ENCODE measurements at places on chromosomes 2 and 18.

- DNase-seq, result no peak
Measured at GRCh38 chr18:43847164-43848091, 570.1 kb upstream of the SYT4 start.

GRCh38 chr2:145066856-145067548, 547.1 kb upstream of the ZEB2 start:
- no peak for DNase-seq

GRCh38 chr2:138490673-138491494, 10.7 kb upstream of the SPOPL start:
- DNase-seq, result no peak

GRCh38 chr18:31819106-31819924, 58.6 kb upstream of the SLC25A52 start:
- DNase-seq, result peak; percentile 4

DNA sequence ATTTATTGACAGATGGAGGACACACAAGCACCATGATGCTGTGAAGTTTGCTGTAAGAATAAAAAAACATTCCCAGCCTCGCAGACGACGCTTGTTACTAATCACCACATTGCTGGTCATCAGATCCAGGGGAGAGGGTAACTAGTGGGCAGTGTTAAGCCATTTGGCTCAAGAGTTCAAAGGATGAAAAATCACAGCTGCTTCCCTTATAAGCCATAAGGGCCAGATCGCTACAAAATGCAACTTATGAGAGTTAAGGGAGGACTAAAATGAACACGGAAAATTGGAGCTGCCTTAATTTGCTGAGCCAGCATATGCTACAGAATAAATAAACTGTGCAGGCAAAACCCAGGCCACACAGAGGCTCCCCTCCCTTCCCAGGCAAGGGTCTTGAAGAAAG, 522.6 kb downstream of the TDRD15 start:
- DNase-seq, result no peak

DNA sequence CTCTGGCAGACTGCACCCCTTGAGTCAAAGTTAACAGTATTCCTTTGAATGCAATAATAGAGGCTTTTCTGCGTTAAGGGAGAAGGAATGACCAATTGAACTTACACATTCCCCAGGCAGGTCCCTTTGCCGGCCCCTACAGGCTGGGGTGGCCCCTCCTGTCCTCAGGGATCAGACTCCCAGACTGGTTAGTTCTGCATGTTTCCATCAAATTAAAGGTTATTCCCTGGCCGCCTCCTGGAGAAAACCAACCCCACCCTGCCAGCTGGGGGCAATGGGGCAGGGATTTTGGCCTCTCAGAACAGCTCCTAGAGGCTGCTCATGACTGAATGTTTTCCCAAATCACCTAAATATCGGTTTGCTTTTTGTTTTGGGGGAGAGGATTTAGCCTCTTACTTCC, 199.6 kb downstream of the MGAT5 start:
- DNase-seq, result no peak

DNA sequence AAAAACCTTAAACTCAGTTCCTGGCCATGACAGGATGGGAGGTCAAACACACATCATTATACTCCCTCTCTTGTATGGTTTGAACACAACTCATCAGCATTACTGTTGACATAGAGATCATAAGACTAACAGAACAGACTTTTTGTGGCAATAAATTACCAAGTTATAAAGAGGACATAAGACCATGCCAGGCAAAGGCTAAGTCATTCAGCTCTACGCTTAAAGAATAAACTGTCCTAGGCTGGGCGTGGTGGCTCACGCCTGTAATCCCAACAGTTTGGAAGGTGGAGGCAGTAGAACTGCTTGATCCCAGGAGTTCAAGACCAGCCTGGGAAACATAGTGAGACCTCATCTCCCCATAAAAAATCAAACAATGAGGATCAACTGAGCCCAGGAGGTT, 16.4 kb downstream of the NLRC4 start:
- DNase-seq, result no peak

- no peak for DNase-seq
Measured at GRCh38 chr2:165697748-165698443, 96.2 kb downstream of the GALNT3 start.

- DNase-seq, result no peak
Measured at GRCh38 chr2:204586444-204587180, 41.3 kb downstream of the PARD3B start.

DNA sequence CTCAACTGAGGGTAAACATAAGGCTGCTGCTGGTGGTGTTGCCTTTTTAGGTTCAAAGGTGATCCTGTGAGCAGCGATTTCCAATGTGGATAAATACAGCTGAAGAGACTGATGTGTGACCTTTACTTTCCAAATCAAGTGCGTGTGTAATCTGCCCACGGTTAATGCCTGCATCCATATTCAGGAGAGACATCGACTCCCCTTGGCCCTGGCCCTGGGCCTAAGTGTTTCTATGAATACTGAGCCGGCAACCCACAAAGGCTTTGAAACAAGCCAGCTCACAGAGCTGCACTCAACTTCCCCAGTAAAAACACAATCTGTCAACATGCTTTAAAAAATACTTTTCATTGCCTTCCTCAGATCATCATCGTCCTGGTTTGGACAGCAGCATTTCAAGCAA, 1026.6 kb downstream of the TMEM182 start:
- DNase-seq, result no peak

GRCh38 chr2:86788881-86789686, 1.6 kb downstream of the CD8A start:
- no peak for DNase-seq

- no peak for DNase-seq
Measured at GRCh38 chr2:73920577-73921545, 5.8 kb upstream of the DGUOK start.

DNA sequence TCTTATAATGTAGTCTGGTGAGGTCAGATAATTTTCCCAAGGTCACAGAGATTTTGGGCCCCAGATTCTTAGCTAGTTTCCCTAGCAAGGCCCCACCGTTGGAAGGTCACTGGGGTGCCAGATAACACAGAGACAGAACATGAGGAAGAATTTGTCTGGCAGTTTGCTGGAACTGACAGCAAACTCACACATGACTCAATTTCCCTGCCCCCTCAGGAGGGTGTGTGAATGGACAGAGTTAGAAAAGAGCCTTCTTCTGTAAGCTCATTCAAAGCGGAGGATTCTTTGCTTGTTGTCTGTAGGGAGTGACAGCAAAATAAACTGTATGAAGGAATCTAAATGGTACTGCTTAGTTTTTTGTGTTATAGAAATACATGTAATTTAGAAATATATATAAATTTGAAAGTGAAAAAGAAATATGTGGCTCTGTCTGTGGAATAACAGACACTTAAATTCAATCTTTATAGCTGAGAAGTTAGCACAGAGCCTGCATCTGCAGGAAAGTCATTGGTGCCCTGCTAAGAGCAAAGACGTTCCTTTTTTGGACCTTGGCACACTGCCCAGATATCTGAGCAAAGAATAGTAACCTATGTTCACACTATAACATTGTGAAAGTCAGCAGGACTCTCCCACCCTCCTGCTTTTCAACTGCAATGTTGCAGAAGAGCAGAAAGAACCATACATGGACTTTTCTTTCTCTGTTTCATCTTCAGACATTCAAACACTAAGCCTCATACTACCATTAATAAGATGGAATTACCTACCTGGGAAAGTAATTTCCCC, 2.1 kb downstream of the MDH1 start:
- no peak for DNase-seq

- no peak for DNase-seq
Measured at GRCh38 chr18:79302120-79302519, 93.6 kb upstream of the NFATC1 start.

- no peak for DNase-seq
Measured at GRCh38 chr2:35114765-35115164, 1240.8 kb upstream of the CRIM1 start.

DNA sequence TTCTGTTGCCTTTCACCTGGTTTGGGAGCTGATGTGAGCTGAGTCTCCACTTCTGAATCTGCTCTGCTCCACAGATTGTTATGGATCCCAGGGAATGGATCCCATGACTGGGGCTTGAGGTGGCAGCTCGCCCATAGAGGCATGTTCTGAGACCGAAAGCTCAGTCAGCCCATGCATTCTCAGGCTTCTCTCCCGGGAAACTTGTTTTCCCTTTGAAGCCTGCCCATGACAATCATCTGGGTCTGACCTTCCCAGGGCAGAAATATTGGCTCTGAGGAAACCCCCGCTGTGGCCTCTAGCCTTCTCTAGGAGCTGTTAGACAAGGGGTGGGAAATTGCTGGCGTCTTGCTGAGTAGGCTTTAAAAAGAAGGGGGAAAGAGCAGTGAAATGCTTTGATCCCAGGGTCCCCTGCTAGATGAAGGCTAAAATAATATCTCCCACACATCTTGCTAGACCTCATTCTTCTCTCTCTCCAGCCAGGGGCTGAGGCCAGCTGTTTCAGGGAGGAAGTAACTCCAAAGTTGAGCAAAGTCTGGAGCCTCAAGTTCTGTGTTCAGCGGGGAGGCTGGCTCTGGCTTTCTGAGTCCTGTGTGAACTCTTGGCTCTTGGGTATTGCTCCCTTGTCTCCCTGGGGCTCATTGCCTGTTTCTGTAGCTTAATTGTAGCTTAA, 2.0 kb downstream of the VAMP8 start:
- DNase-seq, result no peak

- DNase-seq, result no peak
Measured at GRCh38 chr2:132403146-132403545, 13.5 kb upstream of the GPR39 start.

GRCh38 chr18:44258576-44258975, 422.1 kb upstream of the SETBP1 start:
- no peak for DNase-seq

DNA sequence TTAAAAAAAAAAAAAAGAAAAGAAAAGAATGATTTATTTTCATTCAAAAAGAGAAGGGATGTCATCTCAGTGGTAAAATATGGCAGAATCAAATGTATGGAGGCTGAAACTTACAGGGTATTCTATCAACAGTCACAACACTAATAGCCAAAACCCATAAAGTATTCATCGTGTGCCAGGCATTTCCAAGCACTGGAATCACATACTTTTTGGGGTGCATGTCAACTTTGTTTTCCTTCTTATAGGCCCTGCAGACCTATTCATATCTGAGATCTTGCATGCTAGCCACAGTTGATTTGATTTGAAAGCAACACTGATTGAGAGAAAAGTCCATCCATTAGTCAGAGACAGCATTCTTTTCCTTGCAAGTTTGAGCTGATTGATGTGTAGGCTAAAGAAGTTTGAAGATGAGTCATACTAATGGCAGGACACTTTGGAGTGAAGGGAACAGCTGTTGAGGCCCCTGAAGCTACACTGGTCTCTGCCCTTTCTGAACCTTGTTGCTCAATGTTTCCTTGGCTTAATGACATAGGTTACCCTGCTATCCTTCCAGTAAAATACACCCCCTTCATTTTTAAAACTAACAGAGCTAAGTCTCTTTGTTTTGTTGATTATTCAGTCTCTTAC, 22.0 kb downstream of the KATNAL2 start:
- peak; percentile 46 for DNase-seq

DNA sequence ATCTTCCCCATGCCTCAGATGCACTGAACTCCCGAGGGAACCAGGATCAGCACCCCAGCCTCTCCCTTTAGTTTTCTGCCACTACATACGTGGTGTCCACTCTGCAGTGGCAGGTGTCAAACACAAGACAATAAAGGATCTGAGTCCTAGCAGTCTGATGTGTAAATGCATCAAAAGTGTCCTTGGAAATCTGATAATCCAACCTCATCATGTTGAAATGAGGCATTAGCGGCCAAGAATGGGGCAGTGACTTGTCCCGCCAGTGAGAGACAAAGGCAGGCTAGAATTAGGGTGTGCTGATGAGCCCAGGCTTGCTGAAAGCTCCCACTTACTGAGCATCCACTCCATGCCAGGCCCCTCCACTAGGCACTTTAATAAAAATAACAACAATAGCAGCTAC, 52.9 kb downstream of the EN1 start:
- no peak for DNase-seq

DNA sequence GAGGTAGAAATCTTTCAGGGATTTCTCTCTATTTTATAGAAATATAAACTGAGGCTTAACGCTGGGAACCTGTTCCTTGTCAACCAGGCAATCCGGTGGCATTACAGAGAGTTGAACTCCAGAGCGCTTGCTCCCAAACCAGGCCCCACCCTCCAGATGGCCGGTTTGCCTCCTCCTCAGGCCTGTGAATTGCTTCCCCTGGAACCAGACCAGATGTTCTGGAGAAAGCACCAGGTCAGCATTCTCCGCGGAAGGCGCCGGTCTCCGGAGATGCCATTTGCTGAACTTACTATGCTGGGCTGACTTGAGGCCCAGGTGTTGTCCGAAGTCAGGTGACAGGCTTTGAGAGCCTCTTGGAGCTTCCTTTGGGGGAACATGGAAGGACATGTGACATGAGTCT, 17.2 kb downstream of the TNP1 start:
- DNase-seq, result no peak

- no peak for DNase-seq
Measured at GRCh38 chr2:170764880-170765261, 5.3 kb upstream of the ERICH2 start.

DNA sequence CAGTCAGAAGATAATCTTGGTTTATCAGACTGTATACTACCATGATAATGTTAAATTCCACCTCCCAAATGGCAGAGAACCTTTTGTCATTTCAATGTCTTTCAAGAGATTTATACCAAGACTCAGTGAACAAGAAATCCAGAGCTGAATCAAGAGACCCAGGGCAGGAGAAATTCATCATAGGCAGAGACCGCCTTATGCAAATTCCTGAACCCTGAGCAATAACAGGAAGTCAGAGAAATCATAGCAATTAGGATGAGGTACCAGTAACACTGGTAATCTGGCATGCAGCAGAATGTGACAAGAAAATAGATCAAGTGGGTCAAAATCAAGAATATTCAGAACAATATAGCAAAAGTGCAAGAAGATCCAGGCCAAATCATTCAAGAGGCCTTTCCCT, 412.4 kb upstream of the LRATD1 start:
- no peak for DNase-seq
